ENCODE measurements at places on chromosomes 2 and 18. TPM values are rescaled to one million over a fixed set of nuclear protein-coding genes. Genes with fewer than 3 reads are reported as not detected.

PLB1 gene
- total RNA-seq = 0.25 TPM

DNA sequence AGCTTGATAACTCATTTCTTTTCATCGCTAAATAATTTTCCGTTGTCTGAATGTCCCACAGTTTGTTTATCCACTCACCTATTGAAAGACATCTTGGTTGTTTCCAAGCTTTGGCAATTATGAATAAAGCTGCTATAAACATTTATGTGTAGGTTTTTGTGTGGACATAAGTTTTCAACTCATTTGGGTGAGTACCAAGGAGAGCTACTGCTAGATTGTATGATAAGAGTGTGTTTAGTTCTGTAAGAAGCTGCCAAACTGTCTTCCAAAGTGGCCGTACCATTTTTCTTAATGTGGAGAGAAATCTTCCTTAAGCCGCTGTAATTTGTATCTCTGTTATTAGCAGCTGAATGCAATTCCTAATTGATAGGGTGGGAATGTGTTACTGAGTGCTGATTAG, 11.4 kb upstream of the CTIF start:
- no peak for DNase-seq

GRCh38 chr2:41911033-41911432, 136.8 kb upstream of the PKDCC start:
- no peak for DNase-seq

- DNase-seq = peak; percentile 4
Measured at GRCh38 chr2:133561045-133561852, 7.0 kb downstream of the NCKAP5 start.

DNA sequence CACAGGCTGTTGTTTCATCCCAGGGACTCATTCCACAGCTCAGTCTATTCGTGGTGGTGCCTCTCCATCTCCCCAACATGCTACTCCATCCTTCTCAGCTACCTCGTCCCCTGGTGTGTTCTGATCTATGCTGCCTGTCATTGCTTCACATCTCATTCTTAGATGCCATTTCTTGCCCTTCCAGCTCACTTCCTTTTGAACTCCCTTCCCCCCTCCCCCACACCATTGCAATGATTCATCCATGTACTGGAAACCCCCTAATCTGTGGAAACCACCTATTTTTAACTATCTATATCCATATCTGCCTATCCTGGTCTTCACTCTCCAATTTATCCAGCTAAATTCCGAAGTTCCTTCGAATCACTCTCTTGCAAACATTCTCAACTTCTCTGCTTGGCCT, 65.7 kb upstream of the PARD3B start:
- peak; percentile 31 for DNase-seq

Data from activated CD8-positive, alpha-beta T cell treated with anti-CD3 and anti-CD28 coated beads for 36 hours (primary cell).